ENCODE measurements at places on chromosomes 2 and 18.

GRCh38 chr2:231185050-231185725 lies 13.2 kb upstream of the ARMC9 start:
- DNase-seq, result no peak

- no peak for DNase-seq
Measured at GRCh38 chr2:202149155-202149762, 76.2 kb downstream of the KIAA2012 start.

GRCh38 chr2:48268671-48269070 lies 261.3 kb upstream of the STON1 start:
- no peak for DNase-seq

DNA sequence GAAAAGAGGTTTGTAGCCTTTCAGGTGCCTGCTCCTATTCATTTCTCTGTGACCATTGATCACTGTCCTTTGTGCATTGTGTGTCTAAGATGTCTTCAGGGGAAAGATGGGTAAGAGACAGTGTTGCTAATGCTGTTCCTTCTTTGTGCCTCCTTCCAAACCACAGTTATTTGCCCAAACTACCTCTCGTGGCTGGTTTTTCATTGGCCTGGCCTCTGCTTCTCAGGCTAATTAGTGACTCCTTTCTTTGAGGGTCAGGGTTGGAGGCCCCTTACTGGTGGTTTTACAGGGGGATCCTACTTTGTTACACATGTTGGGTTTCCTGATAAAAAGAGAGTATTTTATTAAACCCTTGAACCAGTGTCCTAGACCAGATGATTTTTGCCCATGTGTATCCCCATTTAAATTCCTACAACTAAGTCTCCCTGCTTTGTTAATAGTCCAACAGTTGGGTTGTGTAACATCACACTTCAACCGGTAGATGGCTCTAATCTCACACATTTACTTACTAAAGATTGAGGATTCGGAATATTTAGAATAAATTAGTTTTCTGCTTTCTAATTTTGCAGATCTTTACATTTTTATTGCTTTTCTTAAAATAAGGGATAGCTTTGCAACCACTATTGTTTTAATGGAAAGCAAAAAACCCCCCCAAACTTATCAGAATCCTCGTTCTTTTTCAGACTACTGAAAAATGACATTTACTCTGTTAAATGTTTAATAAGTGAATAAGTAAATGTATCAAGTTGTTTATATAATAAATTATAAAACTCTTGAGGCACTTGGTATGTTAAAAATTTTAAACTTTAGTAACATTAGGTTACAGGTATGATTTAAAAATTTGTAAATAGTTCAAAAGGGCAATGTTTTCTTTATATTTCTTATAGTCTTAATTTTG lies 2.4 kb downstream of the MARS2 start:
- no peak for DNase-seq

DNA sequence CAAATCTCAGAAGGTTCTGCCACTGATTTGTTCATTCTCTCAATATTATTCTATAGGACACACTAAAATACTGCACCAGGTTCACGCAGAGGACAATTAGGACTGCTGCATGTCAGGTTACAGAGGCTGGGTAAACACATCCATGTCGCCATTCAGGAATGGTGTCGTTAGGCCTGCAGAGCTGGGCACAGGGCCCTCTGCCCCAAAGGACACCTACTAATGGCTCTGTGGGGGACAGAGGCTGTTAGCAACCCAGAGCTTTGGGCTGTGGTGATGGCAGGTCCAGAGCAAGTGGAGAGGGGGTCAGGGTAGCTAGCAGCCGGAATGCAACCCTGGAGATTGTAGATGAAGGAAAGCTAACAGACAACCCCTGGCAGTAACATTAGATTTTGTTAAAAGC lies 115.9 kb downstream of the TTC32 start:
- no peak for DNase-seq

DNA sequence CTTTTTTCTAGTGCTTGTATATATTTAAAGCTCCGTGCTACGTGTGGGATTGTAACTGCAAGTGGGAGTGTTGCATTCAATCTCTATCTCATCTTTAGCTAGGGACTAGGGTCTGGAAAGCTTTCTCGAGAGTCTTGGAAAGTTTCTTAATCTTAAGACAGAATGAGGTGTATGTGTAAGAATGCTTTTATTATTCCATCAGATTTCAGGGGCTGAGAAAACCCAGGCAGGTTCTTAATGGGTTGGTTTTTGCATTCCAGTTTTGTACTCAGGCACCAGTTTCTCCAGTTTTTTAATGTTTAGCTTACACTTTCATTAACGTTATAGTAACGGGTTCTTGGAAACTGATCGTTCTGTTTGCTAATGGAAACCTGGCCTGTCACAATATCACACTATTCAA lies 20.3 kb downstream of the MRPL19 start:
- DNase-seq, result no peak

- no peak for DNase-seq
Measured at GRCh38 chr2:61421611-61422010, 49.3 kb downstream of the USP34 start.

DNA sequence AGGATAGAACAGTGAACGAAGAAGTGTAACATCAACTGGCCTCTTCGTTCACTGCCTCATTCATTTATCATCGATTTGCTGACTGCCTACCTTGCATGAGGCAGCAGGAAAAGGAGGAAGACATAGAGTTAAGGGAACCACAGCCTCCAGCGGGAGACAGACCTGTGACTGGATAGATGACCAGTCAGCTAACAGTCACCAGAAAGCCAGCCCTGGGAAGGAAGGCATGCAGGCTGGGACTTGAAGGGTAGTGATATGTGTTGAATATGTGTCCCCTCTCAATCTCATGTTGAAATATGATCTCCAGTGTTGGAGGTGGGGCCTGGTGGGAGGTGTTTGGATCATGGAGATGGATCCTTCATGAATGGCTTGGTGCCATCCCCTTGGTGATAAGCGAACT lies 58.3 kb downstream of the CTIF start:
- no peak for DNase-seq

DNA sequence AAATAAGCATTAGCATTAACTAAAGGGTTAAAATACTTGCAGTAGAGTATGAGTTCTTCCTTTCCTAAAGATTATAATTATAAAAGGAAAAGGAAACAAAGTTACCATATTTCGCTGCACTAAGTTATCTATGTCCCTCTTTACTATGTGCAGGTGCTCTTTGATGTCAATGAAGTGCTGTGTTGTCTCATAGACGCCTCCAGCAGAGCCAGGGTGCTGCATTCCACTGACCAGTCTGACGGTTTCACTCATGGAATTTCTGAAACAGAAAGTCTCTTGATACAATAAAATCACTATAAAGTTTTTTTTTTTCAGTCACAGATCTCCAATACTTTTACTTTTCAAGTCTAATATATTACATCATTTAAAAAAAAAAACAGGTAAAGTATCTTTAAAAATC lies 14.5 kb upstream of the CPLX4 start:
- DNase-seq, result no peak

- DNase-seq, result no peak
Measured at GRCh38 chr2:40809156-40809555, 357.3 kb upstream of the SLC8A1 start.

GRCh38 chr2:2933426-2933825 lies 444.2 kb downstream of the EIPR1 start:
- DNase-seq, result no peak

DNA sequence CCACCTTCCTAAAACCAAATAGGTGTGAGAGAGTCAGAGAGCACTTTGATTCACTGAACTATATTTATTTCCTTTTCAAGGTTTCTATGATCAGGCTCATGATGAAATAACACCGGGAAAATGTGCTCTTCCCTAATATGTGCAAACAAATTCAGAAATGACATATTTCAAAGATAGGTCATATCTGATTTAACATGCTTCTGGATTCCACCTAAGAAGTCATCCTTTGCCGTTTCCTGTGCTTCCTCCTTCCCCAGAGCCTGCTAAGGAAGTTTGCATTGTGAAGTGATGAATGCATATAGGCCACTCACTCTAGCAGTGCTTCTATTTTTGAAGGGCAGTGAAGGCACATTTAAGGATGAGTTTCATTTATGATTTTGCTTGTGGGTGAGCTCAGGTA lies 327.6 kb downstream of the TDRD15 start:
- no peak for DNase-seq

- DNase-seq, result no peak
Measured at GRCh38 chr18:79960921-79961526, 3.4 kb upstream of the HSBP1L1 start.

DNA sequence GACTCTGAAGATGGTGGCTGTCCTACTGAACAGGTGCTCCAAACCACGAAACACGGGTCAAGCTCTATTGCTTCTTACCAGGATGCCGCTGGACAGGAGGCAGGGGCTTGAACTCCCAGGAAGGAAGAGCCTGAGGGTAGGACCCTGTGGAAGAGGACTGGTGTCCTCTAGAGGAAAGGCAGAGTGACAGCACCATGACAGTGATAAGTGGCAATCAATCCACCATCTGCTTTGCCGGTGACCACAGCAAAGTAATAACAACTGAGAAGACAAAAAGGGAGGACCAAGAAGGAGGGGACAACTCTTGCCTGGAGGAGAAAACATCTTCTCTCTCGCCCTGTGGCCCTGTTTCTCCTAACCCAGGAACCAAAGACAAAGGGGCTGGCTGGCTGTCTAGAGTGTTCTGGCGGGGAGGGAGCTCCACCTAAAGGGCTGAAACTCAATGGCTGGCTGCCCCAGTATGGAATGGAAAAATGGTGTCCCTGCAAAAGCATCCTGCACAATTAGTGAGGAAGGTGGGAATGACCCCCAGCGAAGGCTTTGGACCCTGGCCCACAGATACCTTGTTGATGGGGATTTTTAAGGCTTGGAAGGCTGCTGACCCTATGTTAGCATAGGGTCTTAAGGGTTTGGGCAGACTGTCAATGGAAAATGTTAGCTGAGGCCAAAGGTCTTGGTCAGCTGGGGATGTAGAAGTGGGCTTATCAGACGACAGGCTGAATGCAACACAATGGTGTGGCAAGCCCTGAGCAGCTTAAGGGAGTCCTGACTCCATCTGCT lies 35.4 kb downstream of the PROC start:
- no peak for DNase-seq

DNA sequence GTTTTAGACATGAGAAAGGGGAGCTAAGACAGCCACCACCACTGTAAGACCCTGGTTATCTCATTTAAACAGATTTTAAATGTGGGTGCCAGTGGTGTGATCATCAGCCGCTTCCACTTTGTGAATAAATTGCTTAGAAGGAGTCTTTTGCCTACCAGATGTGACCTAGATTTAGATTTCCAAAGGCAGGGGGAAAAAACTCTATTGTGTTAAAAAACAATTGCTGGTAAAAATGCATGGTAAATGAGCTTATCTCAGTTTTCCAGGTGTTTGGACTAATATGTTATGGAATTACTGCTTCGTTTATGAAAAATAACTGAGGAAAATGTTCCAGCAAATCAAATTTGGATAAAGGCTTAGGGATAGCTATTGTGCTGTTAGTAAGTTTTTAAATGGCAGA lies 466.3 kb upstream of the RAB12 start:
- DNase-seq, result no peak

DNA sequence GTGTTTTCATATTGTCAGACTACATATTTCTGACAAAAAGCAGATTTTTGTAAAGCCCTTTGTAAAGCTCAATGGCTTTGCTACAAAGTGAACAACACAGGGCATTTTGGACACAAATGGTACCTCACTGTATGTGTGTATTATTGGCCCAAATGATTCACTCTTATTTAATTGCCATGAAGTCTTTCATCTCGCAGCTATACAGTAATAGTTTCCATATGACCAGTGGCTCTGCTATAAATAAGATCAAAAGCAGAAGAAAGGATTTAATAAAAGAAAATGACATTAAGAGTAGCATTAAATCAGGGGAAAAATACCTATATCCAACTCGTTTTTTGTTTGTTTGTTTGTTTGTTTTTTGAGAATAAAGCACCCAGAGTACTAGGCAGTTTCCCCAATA lies 284.0 kb upstream of the CCDC68 start:
- no peak for DNase-seq

DNA sequence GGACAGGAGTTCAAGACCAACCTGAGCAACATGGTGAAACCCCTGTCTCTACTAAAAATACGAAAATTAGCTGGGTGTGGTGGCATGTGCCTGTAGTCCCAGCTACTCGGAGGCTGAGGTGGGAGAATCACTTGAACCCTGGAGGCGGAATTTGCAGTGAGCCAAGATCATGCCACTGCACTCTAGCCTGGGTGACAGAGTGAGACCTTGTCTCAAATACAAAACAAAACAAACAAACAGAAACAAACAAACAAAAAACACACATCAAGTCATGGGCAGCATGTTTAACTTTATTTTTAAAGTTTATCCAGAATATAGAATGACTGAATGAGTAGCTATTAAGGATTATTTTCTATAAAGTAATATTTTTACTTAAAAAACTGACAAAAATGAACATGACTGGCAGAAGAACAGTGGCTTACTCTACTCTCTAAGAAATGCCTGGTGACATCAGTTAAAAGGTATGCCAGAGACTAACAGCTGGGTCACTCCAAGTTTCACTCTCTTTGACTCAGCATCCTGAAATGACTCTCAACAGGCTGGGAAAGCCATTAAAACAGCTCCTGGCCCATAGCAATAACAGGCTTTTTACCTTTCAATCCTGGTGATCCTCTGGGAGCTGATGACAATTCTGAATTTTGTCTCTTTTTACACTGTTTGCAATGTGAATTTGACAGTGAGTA lies 281.6 kb upstream of the STON1 start:
- DNase-seq, result no peak

DNA sequence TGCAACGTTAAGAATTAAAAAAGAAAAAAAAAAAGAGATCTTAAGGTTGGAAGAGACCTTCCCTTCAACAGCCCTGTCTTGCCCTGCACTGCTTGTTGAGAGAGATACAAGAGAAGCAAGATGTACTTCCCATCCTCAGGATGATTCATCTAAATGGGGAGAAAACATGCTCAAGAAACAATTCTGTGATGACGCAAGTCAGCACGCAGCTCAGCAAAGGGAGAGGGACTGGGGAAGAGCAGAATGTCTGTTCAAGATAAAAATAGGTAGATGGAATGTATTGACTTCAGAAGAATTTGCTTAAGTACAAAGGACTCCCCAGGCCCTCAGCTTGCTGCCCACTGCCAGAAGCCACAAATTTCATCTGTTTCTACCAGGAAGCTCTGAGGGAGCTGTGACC lies 198.2 kb upstream of the SPRED2 start:
- DNase-seq, result no peak

DNA sequence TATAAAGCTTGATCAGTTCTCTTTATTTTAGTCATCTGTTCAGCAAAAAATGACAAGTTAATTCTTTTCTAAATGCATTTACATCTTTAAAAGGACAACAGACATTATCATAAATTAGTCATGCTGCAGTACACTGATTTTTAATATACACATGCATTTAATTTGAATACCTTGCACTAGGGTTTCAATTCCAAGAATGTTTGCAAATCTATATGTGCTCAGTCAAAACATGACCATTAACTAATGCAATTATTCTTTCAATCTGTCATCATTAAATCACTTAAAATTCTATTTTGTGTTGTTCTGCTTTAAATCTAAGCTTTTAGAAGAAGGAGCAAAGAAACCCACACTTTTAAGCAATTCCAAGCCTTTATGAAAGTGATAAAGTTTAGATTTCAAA lies 342.6 kb downstream of the THSD7B start:
- no peak for DNase-seq

DNA sequence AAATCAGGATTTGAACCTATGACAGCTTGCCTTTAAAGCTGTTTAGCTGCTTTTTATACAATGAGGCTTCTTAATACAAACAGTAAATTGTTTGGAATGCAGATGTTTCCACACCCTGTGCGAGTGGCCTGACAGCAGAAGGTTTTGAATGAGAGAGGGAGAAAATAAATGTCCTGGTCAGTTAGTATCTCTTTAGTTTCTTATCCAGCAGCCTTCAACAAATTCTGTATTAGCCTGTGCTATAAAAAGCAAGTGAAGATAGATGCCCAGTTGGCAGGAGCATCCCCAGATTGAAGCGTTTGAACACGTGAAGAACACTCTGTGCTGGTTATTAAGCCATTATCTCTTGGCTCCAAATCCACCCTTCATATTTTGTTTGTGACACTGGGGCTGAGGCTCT lies 70.6 kb downstream of the CERS6 start:
- DNase-seq, result no peak
